ENCODE measurements at places on chromosomes 13 and 19. TPM values are rescaled to one million over a fixed set of nuclear protein-coding genes. Genes with fewer than 3 reads are reported as not detected.

Gene NLRP11
- not detected for total RNA-seq

DNA sequence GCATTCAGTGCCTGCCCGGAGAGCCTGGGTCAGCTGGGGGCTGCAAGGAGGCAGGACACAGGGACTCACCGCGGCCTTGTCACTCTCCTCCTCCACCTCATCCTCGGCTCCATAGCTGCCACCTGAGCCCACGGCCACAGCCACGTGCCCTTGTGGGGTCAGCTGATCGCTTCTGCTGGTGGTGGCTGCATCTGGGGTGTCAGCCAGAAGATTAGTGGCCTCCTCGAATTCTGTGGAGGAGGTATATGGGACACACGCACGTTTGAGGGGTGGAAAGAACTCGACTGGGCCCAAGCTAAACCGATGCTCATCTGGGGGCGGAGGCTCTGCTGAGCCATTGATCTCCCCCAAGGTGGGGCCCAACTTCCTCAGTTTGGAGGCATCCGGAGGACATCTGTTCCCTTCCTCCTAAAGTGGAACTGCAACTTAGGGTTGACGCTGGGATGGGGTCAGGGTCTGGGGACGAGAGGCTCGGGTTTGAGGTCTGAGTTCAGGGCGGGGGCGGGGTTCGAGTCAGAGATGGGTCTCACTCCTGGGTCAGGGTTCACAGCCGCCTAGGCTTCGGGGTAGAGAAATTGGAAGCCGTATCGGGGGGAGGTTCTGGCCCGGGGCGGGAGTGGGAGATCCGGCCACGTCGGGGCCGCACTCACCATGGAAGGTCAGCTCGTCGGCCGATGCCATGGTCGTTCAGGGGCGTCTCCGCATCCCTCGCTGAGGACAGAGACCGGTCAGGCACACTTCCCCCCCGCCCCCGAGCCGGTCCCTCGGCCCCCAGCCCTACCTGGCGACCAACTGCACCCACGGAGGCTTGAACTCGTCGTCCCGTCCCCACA is 493 bp downstream of the YIPF2 start:
- DNase-seq = no peak

- DNase-seq = peak; percentile 24
Observed at GRCh38 chr19:16714702-16715287, 4.9 kb upstream of the NWD1 start.

GRCh38 chr13:32845952-32846950 is 170.0 kb upstream of the KL start:
- DNase-seq = no peak

- DNase-seq = no peak
Observed at GRCh38 chr13:22076658-22077057, 405.8 kb downstream of the FGF9 start.

- DNase-seq = no peak
Observed at GRCh38 chr19:3184847-3185460, 776 bp upstream of the NCLN start.

DNA sequence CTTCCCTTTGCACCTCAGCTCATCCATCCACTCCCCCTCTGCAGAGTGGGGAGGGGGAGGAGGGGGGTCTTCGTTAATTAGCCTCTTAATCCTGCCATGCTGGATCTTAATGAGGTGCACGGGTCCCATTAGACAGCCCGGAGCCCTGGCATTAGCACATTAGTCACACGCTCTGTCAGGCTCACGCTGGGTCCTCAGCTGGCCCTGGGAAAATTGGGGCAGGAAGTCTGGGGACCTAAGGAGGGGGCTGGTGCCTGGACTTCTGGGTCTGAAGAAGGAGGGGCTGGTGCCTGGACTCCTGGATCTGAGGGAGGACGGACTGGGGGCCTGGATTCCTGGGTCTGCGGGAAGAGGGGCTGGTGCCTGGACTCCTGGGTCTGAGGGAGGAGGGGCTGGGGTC is 444 bp upstream of the NCCRP1 start:
- DNase-seq = no peak
